ENCODE measurements at places on chromosomes 5 and 9.

- DNase-seq, result no peak
These were observed 173.9 kb downstream of the C9orf50 start for GRCh38 chr9:129446828-129447550.

DNA sequence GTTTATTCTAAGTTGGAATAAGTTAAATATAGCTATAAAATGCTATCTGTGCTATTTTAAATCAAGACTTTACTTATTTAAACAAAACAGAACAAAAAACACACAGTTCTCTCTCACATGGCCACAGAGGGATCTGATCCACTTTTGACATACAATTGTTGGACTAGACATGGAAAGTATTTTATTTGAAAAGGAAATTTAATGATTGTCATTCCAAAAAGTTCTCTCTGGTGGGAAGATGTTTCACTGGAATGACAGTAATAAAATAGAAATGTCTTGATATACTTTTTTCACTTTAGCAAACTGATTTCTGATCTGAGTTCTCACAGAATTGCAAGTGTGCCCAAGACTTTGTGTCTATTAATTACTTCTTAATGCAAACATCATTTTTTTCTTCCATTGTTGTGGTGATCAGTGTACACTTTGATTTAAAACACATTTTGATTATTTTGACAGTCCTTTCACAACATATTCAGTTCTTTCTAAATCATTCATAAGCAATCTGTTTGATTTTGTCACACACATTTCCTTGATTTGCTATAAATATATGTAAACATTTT lies 30.1 kb upstream of the MINAR2 start:
- no peak for DNase-seq

- DNase-seq, result no peak
These were observed 31.1 kb upstream of the FRMD3 start for GRCh38 chr9:83569326-83569725.

DNA sequence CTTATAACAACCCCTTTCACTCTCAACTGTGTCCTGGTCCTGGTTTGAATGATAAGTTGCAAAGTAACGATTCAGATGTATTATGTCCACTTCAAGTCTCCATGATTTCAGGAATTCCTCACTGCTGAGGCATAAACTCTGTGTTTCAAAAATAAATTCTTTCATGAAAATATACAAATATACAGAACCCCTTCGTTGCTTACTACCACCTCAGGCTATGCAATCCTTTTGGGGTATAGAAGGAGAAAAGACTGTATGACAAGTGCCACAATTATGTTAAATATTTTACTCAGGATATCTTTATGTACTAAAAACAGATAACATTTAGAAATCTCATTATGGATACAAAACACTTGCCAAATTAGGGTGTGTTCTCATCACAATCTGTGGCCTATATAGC lies 190.7 kb downstream of the KCTD16 start:
- no peak for DNase-seq

DNA sequence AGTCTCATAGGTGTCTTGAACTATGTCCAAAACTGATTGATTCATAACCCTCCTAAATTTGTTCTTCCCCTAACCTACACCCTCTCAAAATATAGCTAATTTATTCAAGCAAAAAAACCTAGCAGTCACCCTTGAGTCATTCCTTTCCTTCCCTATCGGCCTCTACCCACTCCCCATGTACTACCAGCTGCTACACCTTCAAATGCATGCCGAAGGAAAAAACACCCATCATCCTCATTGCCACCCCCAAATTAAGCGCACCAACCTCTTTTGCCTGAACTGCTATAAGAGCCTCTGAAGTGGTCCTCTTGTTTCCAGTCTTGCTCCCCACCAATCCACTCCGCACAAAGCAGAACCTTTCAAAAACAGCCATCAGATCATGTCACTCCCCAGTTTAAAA lies 12.6 kb downstream of the LIFR start:
- no peak for DNase-seq
